ENCODE measurements at places on chromosomes 4 and X.

- DNase-seq = no peak
Observed at GRCh38 chr4:112515198-112516065, 548 bp downstream of the NEUROG2 start.

DNA sequence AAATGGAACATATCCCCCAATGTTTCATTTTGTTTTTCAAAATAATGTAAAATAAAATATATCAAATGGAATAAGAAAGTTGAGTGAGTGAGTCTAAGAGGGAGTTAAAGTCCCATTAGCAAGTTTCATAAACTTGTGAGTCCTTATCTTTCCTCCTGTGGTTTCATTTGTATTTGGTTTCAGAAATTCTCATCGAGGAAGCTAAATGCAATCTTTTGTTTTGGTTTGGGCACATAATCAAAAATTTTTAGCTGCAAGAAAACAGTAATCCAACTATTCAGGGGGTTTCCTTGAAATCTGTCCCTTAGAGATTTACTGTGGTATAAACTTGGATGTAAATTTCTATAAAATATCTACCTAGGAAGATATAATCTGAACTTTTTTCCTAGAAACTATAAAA is 124.2 kb downstream of the CAMK2D start:
- DNase-seq = no peak

- DNase-seq = no peak
Observed at GRCh38 chrX:135481696-135482179, 38.7 kb upstream of the INTS6L start.

DNA sequence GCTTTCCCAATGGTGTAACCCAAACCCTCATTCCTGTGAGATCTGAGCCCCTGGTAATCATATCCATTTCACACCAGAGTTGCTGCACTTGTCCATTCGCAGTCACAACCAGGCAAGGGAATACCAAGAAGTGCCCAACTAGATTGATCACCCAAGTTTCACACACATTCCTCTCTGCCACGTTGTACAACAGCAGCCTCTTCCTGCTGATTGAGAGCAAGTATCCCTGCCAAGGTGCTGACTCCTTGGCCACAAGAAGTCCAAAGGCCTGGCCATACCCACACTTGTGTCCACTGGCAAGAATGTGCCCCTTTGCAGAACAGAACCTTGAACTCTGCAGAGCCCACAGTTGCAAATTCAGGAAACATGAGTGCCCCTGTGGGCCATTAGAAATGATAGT is 6.5 kb upstream of the ACOT9 start:
- DNase-seq = no peak

GRCh38 chr4:106266201-106266600 is 49.8 kb downstream of the TBCK start:
- no peak for DNase-seq

DNA sequence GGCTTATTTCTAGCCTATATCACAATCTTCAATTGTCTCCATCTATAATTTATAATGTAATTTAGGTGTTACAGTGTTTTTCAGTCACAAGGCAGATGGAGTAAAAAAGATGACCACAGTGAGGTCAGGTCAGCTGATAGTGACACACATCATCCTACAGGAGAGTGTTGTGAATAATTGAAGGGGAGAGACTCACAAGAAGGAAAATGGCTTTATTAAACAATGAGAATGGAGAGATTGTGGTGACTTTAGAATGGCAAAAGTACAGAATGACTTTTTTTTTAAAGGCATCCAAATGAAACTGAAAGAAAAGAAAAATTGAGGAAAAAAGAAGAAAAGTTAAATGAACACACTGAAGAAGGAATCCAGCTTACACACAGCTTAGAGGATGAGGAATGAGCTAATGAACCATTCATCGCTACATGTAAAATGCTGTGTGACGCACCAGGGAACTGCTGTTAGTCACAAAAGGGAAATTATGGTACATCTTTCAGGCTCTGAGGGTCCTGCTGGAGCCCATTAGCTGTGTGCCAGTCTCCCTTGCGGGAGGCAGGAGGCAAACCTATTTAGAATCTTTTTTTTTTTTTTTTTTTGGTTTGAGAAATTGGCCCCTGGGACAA is 56.6 kb downstream of the SPRY1 start:
- no peak for DNase-seq

DNA sequence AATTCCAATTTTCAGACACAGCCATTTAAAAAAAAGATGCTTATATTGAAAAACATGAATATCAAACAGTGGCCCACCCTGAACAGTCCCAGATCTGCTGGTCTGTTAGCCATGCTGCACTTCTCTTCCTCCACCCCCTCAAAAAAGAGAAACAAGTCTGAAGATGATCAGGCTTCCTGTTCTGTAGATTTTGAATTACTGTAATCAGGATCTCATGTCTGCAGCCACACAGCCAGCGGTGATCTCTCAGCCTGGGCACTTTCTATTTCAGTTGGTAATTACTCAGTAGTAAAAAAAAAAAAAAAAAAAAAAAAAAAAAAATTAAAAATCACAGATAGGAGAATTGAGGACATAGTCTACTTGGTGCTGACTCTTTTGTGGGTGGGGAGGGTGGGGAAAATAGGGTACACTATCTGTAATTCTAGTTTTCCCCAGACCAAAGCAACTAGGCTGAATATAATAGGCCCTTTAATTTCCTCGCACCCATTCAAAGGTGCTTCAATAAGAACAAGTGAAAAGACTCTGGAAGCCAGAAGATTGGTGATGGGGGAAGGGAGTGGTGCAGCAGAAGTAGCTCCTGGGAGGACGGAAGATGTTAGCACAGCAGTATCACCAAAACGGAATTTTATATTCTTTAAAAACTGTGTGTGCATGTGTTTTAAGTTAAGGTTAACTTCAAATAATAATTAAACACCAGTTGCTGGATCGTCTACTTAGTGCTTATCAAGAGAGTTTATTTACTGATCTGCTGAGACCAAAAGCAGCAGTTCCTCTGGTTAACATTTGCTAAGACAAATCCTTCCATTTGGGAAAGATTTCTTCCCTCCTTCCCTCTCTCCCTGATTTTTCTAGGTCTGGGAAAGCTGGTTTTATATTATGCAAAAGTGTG is 47.0 kb downstream of the SPRY1 start:
- DNase-seq = no peak

DNA sequence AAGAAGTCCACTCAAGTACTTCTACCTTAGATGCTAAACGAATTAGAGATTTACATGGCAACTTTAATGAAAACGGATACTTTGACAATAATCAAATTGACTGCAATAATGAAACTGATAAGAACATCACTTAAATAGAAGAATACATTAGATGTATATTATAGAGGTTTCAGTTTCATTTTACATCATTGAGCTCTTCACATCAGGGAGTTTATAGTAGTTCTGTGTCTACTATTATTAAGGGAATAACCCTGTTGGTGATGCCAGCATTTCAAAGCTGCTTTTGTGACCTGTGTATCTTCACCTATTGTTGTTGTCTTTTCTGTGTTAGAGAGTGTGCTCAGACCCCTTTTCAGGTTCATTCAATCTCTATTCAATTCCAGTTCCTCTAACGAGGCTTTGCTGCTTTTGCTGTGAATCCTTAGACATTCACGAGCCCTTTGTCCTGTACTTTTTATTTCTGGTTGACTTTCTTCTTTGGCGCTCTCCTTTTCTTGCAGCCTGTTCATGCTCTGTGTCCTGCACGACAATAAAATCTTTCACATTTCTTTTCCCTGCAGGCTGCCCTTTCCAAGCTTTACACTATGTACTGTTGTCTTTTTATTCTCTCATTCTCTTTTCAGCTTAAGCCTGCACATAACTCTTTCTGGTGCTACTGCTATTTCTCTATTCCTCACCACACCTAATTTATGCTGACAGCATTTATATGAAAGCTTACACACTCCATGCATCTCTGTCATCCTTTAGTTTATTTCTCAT is 232.1 kb downstream of the CPE start:
- no peak for DNase-seq

DNA sequence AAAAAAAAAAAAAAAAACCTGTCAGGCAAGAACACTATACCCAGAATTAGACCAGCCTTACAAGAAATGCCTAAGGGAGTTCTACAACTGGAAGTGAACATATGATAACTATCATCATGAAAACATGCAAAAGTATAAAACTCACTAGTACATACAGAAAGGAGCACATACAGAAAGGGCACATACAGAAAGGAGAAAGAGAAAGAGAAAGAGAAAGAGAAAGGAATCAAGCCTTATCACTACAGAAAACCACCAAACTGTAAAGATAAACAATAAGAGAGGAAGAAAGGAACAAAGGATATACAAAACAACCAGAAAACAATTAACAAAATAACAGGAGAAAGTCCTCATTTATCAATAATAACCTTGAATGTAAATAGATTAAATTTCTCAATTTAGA is 50.4 kb downstream of the PHKA1 start:
- DNase-seq = no peak

- DNase-seq = no peak
Observed at GRCh38 chrX:69546978-69547377, 42.9 kb downstream of the NALF2 start.

- no peak for DNase-seq
Observed at GRCh38 chrX:12026481-12026880, 111.8 kb upstream of the FRMPD4 start.

- no peak for DNase-seq
Observed at GRCh38 chr4:19832411-19832810, 419.3 kb upstream of the SLIT2 start.

- no peak for DNase-seq
Observed at GRCh38 chrX:10356979-10357378, 200.2 kb downstream of the CLCN4 start.

DNA sequence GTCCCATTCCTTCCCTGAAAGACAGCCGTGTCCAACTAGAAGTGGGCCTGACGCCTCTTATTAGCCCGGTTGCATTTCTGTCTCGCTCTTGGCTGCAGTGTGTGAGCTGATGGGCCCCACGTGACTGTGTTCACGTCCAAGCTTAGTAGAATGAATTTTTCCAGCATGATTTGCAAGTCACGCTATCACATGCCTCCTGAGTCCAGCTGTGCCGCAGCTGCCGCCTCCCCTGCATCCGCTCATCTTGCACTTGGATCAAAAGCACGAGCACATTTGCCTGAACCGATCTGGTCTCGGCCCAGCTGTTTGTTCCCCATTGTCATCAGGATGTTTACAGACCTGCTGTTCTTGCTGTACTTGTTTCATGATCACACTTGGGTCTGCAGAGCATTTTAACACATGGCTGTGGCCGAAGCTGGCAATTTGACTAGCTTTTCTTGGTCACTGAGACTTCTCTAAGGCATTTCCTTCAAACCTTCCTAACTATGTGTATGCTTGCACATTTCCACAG is 126.5 kb downstream of the KIT start:
- peak; percentile 45 for DNase-seq

- DNase-seq = no peak
Observed at GRCh38 chrX:100830143-100830542, 10.0 kb downstream of the CSTF2 start.

DNA sequence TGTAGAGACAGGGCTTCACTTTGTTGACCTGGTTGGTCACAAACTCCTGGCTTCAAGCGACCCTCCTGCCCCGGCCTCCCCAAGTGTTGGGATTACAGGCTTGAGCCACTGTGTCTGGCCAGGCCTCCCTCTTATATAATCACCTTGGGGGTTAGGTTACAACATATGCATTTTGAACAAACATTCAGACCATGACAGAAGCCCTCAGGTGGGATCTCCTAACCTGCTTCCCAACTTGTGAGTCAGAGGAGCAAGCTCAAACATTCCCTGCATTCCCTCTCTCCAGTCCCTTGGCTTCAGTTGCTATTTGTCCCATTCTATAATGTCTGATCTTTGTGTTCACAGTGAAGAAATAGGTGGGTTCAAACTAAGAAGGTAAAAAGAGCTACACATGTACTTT is 76.5 kb upstream of the NRK start:
- no peak for DNase-seq
